ENCODE measurements at places on chromosomes 11 and 22.

GRCh38 chr11:71998649-71999310 is at the start of gene IL18BP:
TSS of gene IL18BP (plus strand) at chr11:71998909. CDS start at chr11:71999985, 1,076 bp downstream.
- DNase-seq = no peak

- no peak for DNase-seq
These were observed 18.1 kb downstream of the TMPRSS13 start for GRCh38 chr11:117910941-117911655.

DNA sequence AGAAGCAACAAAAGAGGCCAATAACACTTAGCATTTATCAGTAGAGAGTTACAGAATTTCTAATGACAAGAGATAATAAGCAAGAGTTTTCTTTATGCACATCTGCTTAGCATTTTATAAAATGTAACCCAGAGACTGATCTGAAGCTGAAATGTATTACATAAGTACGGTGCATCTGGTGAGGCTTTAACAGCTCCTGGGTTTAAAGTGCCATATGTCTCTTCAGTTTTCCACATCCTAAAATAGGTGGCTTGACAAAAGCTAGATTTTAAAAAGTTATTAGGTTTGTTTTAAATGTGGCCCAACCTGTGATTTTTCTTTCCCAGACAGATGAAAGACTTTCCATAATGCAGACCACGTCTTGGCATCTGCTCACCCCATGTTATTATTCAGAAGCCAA is 620.7 kb upstream of the ARHGAP42 start:
- no peak for DNase-seq

- no peak for DNase-seq
These were observed 82.5 kb downstream of the NCAM1 start for GRCh38 chr11:113043698-113044097.

- DNase-seq = no peak
These were observed 81.1 kb downstream of the LARGE2 start for GRCh38 chr11:46003572-46003971.

DNA sequence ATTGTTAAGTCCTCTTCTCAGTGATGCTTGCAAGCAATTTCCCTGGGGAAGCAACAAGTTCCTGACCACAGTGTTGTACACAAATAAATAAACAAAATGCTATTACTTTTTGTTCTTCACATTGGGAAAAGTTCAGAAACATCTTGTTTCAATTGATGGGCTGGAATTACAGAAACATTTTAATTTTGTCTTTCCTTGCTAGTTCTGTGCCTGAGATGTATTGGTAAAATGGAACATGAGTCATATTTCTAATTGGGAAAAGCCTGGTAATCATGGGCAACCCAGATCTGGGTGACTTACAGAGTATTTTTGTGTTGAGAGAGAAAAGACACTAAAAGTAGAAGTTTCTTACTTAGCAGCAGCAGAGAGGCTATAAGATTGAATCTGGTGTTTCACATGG is 576 bp upstream of the BLID start:
- no peak for DNase-seq

DNA sequence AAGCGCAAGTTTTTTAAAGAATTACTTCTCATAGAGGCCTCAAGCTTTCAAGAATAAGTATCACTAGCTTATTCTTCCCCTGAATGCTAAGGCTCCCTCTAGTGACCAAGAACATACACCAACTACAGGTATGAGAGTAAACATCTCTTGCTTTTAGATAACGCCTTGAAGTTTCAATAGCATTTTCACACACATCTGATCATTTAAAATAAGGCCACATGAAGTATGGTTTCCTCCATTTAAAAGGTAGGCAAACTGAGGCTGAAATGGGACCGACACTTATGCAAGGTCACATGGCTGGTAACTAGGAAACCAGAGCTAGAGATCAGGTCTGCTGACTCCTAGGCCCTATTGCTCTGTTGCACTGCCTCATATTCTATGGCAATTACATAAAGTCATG is 66.5 kb downstream of the CCDC34 start:
- DNase-seq = no peak

- no peak for DNase-seq
These were observed 183.9 kb upstream of the NCAM1 start for GRCh38 chr11:112777283-112777751.

DNA sequence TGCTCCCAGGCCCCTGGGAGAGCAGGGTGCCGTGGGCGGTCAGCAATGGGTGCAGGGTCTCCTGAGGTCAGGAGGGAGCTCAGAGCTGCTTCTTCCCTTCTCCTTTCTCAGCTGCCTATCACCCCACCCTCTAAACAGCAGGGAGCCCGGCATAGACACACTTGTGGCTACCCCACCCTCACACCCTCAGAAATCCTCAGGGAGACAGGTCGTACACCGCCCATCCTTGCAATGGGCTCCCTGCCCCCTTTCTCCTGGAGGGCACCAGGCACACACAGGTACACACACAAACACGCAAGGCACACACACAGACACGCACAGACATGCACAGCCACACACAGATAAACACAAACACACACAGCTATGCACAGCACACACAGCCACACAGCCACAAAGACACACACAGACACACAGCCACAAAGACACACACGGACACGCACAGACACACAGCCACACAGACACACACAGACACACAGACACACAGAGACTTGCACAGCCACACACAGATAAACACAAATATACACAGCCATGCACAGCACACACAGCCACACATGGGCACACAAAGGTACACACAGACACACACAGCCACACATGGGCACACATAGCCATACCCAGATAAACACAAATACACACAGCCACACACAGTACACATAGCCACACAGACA is 44.9 kb upstream of the TH start:
- DNase-seq = no peak

- DNase-seq = no peak
These were observed 37.8 kb downstream of the MRE11 start for GRCh38 chr11:94455861-94456260.

- DNase-seq = no peak
These were observed 1.7 kb upstream of the MS4A7 start for GRCh38 chr11:60376601-60377000.

GRCh38 chr11:75403037-75403436 is 3.7 kb downstream of the RPS3 start:
- no peak for DNase-seq

DNA sequence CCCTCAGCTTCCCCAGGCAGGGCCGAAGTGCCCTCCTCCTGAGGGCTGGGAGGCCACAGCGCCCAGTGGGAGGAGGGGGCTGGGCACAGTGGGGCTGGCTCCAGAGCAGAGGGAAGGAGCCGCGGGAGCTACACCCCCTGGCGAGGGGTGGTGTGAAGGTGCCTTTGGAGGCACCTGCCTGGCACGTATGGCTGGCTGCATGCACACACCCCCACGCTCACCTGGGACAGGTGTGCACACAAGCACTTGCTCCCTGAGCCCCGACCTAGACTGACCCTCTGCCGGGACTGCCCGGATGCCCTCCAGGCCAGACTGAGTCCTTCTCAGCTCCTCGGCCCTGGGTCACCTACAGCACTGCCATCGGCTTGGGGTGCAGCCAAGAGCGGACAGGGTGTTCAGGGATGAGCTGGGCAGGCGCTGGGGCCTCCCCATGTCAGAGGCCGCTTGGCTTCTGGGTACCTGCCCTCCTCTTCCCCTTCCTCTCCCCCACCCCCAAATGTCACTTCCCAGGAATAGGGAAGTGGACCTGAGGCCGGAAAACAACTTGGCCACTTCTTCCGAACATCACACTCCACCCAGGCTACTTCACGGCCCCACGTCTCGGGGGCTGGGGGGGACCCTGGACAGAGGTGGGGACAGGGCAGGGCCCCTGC is 7.4 kb upstream of the PIM3 start:
- DNase-seq = no peak

- no peak for DNase-seq
These were observed 25.9 kb upstream of the KCNJ11 start for GRCh38 chr11:17414317-17414737.

GRCh38 chr11:66894141-66894540 is 37.3 kb downstream of the LRFN4 start:
- no peak for DNase-seq

DNA sequence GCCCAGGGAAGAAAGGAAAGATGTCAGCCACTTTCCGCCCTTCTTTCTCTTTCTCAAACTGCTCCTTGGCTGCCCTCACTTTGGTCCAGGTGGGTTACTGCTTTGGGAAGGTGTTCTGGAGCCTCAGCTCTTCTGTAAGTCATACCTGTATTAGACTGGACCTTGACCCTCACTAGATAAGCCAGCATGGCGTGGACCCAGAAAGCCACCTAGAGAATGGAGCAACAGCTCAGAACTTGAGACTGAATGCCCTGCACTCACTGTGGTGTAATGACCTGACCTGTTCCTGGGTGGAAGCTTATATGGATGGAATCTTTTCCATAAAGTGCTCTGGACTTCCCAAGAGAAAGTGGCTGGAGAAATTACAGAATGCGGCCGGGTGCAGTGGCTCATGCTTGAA is 15.6 kb downstream of the ACP2 start:
- DNase-seq = no peak

DNA sequence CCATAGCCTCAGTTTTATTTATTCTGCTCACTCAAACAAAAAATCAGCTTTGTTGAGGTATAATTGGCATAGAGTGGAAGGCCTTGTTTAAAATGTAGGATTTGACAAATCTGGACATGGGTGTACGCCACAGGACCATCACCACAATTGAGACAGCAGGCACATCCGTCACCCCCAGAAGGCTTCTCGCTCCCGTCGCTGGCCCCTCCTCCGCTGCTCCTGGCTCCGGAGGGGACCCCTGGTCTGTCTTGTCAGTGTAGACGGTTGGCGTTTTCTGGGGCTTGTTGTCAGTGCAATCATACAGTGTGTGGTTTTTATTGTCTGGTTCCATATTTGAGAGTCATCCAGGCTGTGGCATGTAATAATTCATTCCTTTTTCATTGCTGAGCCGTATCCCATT is 97.6 kb downstream of the KCNQ1 start:
- no peak for DNase-seq

GRCh38 chr22:37818409-37819104 is 4.6 kb upstream of the GALR3 start:
- peak; percentile 27 for DNase-seq

DNA sequence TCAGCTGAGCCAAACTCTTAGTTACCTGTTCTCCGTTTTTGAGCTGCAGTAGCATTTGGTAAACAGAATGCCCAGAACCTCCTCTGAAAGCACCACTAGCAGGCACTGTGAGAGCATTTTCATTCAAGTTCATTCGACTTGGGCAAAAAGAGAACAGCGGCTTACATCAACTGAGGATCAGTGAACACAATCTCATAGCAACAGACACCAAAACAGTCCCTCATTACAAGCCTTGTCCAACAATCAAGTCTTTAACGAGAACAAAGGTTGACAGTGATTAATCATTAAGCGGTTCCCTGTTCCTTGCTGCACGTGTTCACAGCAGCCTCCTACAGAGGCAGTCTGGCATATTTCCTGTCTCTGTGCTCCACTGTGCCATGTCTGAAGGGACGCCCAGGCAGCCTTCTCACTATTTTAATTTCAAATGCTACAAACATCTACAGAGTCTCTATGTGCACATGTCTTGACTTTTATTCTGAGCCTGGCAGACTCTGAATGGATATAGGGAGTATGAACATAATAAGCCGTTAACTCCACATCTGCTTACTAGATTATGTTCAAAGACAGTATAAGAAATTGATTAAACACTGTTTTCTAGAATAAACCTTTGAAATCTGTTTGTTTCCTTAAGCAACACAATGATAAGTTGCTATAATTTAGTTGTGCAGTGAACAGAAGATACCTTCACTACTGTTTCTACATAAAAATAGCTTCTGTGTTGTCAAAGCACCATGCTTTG is 88.3 kb upstream of the MTMR2 start:
- DNase-seq = no peak

DNA sequence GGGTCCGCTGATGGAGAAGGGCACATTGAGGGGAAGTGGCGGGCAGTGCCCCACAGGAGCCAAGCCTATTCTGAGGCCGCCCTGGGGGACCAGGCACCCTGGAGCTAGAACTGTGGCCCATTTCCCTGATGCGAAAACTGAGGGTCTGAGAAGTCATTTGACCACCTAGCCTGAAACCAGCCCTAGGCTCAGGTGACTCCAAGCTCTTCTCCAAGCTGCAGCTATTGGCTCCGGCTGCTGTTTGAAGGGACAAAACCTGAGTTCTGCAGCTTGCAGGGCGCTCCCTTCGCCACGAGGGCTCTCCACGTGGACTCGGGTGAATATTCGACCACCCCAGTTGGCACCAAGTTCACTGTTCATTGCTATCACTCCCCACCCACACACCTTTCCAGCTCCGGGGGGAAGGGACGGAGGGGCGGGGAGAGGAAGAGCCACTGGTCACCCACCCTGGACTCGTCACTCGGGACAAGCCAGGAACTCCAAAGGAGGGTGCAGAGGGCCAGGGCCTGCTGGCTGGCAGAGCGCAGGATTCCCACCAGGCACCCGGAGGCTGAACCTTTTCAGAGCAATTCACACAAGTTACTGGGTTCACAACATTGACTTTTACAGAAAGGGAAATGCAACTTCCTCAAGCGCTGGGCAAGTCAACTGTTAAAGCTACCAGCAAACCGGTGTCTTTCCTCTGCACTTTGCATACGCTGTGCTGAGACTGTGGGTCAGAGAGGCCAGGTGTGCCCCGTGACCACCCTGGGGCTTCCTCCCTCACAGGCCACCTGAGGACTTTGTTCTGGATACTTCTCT is 1.1 kb upstream of the RAC2 start:
- no peak for DNase-seq

DNA sequence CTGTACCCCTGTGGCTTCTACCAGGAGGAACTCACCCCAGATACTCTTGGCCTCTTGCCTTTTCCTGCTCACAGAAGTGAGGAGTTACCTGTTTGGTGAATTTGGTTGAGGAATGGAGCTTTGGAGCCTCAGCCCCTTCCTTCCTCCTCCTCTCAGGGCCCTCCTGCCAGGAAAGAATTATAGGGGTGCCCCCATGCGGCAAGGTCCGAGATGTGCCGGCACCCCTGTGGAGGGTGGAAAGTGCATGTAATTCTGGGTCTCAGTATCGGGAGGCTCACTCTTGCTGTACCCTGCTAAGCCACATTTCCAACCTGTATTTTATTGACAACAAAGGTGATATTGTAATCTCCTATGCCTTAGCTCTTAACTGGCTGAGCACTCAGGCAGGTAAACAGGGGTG is 13.7 kb upstream of the IGSF22 start:
- DNase-seq = no peak

DNA sequence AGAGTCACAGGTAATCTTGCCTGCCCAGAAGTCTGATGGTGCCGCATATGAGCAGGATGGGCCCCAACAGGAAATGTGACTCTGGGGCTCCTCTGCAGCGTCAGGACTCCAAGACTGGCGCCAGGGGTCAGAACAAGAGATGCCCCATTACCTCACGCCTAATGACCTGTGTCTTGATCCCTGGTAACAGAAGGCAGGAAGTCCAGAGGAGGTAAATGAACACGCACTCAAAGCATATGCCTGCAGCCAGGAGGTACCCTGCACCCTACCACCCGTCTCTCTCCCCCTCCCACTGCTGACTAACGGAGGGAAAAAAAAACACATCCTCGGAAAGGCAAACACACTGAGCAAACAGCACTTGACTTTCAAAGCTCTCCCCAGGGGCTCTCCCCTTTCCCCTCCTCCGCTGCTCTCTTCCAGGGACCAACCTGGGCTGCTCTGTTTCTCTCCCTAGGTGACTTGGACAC is 37.3 kb downstream of the ABCC8 start:
- DNase-seq = no peak

GRCh38 chr11:17991783-17992433 is 20.9 kb downstream of the SERGEF start:
- DNase-seq = no peak

- DNase-seq = no peak
These were observed 78.7 kb downstream of the CASP12 start for GRCh38 chr11:104819603-104820002.
